ENCODE measurements at places on chromosomes 6 and 20.
A peak's percentile ranks its signal among the peaks of the same experiment; 100 is the strongest.

GRCh38 chr6:10531942-10532341 is 10.8 kb downstream of the GCNT2 start:
- no peak for DNase-seq

GRCh38 chr20:11982289-11982954 is 64.7 kb downstream of the BTBD3 start:
- no peak for DNase-seq

GRCh38 chr6:133341607-133342158 is 100.5 kb downstream of the EYA4 start:
- no peak for DNase-seq

DNA sequence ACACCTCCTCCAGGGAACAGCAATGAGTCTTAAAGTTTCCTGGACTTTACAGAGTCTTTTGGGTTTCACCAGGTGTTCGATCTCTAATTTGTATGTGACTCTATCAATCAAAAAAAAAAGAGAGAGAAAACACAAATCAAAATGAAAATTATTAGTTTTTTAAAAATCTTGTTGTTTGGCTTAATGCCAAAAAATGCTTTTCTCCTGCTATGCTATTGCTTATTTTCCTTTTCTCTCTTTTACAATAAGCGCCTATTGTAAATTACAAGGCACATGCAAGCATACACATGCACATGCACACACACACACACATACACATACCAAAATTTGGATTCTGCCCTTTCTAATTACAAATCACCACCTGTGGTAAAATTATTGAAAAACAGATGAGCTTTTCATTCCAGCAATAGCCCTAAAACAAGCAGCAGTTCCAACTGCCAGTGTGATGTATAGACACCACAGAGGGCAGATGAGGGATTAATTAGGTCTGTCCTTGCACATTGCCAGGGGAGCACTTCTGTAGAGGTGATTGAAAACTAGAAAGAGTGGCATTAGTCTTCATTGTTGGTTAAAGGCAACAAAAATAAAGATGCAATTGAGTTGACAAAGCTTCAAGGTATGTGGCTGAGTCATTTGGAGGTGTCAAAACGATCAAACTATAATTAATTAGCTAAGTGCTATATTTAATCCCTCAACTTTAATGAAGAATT is 631.7 kb downstream of the TFAP2B start:
- DNase-seq: no peak

GRCh38 chr20:37207171-37207570 is 27.8 kb upstream of the MROH8 start:
- DNase-seq: no peak

GRCh38 chr20:51372176-51372803 is 170.2 kb downstream of the NFATC2 start:
- DNase-seq: peak; percentile 80

DNA sequence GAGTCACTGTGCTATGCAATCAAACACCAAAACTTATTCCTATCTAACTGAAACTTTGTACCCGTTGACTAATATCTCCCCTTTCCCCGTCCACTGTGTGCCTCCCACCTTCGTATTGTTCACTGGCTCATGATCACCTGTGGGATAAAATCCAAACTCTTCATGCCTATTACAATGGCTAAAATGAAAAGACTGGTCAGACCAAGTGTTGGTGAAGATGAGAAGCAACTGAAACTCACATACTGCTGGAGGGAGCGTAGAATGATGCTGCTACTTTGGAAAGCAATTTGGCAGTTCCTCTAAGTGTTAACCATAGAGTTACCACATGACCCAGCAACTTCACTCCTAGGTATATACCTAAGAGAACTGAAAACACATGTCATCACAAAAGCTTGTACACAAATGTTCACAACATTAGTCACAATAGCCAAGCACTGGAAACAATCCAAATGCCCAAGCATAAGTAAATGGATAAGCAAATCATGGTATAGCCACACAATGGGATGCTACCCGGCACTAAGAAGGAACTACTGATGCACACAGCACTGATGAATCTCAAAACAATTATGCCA is 13.1 kb downstream of the RPS10 start:
- DNase-seq: no peak

- no peak for DNase-seq
These were observed 59.3 kb upstream of the CARMIL1 start for GRCh38 chr6:25219917-25220278.

DNA sequence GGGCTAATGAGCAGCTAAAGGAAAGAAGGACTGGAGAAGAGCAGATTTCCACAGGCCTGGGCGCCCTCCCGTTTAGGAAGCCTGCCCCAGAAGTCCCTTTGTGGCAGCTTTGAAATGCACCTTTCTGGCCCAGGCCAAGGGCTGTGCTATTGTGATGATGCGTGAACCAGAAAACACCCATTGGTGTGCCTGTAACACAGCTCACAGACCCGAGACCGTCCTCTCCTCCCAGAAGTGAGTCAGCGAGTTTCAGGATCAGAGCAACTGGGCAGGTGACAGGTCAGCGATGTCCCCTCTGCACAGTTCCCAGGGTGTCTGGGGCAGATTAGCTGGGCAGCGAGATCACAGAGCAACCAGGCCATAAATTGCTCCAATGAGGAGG is 71.9 kb upstream of the SULF2 start:
- no peak for DNase-seq

DNA sequence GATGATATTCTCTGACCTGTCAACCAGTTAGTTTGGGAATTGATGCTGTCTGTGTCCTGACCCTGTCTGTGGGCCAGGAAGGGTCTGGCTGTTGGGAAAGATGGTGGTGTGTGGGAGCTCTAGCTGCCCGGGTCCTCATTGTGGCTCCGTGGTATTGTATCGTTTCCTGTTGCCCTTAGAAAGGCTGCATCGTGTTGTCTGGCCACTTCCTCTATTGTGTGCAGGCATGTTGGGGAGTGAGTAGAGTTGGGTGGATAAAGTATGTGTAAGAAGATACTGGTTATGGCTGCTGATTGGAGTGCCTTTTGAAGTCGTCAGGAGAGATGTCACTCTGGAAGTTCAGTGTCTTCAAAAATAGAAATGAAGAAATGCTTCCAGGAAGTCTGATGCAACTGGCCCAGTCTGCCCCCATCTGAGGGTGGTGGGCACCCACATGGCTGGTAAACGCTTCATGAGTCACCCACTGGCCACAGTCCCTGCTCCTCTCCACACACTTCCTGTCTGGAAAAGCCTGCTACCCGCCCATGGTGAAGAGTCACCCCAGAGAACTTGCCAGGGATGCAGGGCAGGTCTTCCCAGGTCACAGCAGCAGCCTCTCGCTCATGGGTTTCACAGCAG is 27.9 kb downstream of the PPARD start:
- no peak for DNase-seq

DNA sequence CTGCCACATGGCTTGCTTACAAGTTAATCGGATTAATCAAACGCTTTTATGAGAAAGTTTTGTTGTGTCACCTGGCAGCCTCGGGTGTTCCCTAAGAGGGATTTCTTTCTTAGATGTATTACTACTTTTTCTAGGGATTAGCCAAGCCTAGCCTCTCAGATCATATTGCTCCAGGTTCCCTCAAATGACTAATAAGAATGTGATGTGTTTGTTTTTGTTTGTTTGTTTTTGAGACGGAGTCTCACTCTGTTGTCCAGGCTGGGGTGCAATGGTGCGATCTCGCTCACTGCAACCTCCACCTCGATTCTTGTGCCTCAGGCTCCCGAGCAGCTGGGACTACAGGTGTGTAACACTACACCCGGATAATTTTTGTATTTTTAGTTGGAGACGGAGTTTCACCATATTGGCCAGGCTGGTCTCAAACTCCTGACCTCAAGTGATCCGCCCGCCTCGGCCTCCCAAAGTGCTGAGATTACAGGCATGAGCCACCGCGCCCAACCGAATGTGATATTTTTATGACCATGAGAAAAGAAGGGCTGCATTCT is 977 bp downstream of the HMGN4 start:
- DNase-seq: no peak

DNA sequence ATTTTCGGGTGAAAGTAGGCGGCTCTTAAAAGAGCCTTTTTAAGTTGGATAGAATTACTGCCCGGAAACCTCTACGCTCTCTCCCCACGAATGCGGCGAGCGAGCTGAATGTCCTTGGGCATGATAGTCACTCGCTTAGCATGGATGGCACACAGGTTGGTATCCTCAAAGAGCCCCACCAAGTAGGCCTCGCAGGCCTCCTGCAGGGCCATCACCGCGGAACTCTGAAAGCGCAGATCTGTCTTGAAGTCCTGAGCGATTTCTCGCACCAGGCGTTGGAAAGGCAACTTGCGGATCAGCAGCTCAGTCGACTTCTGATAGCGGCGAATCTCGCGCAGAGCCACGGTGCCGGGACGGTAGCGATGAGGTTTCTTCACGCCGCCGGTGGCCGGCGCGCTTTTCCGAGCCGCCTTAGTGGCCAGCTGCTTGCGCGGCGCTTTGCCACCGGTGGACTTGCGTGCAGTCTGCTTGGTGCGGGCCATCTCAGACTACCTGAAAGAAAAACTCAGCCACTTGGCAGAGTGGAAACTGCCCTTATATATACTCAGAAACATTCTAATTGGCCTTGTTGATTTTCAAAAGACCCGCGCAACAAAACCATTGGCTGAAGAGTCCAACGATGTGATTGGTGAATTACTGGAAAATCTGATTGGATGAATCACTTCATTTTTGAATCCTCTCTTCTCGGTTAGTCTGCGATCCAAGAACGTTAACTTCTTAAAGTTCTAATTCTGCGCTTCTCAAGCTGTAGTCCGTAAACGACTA is 93.9 kb upstream of the BTN3A2 start:
- DNase-seq: no peak

GRCh38 chr6:166760288-166760687 is 133.2 kb upstream of the RPS6KA2 start:
- no peak for DNase-seq

DNA sequence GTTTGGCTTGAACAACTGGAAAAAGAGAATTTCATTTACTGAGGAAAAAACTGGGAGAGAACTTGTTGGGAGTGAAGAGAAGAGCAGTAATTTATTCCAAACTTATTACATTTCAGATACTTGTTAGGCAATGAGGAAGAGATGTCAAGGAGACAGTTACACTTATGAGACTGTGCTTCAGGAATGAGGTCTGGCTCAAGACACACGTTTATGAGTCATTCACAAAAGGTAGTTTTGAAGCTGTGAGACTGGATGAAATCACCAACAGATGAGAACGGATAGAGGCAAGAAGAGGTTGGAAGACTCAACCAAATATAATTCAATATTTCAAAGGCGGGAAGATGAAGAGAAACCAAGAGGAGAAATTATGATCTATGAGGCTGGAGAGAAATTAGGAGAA is 70.6 kb upstream of the DEFB112 start:
- no peak for DNase-seq

- no peak for DNase-seq
These were observed 1.2 kb downstream of the BRPF3 start for GRCh38 chr6:36197739-36198221.

GRCh38 chr6:9983168-9983567 is 431.7 kb downstream of the TFAP2A start:
- no peak for DNase-seq

GRCh38 chr6:56146086-56146485 is 101.3 kb downstream of the COL21A1 start:
- no peak for DNase-seq

Data from type B pancreatic cell (in vitro differentiated cells).